NCI-H345 (cell line): ENCODE measurements at places on chromosomes 5 and 9.

GRCh38 chr5:62199792-62200716, 106.0 kb upstream of the KIF2A start:
- no peak for DNase-seq

DNA sequence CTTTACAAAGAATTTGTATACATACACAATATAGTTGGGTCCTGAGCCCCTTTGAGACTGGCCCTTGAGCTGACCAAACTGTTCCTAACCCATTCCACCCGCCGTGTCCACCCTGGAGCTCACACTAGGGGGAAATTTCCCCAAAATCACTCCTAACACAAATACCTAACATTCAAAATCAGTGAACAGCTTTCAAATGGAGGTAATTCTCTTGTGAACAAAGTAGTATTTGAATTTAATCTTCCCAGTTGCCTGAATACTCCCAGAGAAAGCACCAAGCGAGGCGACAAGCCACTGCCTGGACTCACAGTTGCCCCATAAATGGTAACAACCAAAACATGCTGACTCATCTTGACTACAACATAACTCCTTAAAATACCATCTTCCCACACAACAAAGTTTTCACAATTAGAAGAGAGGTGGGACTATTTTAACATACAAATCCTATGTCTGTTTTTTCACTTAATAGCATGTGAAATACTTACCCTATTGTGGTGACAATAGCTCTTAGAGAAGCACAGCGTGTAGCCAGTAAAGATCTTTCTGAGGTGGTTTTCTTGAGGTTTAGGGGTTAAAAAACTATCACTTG, 31.7 kb upstream of the SCAMP1 start:
- no peak for DNase-seq

DNA sequence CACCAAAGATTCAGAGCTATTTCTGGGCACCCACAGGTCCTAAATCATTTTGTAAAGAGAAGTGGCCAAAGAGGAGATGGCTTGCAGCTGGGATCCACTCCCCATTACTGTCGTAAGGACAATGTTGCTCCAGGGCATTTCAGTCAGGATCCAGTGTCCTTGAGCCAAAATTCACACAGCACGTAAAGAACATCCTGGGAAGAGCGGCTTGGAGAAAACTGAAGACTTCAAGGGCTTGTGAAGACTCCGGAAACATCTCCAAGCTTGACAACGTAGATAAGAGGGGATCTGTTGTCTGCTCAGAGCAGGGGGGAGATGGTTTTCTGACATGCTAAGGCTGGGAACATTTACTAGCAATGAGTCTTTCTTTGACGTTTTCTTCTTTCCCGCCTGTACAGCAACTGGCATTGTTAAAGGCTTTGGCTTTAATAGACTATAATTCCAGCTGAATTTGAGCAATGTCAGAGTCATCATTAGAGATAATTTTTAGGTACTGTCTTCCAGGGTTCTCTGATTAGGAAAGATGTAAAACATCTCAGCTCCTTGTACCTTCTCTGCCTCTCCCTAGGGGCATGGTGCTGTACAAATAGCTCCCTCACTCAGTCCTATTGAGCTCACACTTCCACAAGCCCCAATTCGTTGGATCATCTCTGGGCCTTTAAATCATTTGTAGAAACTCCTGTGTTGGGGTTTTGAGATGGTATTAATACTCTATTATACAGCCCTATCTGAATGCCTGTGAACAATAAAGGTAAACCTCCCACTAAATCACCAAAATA, 39.7 kb downstream of the EGFLAM start:
- no peak for DNase-seq

DNA sequence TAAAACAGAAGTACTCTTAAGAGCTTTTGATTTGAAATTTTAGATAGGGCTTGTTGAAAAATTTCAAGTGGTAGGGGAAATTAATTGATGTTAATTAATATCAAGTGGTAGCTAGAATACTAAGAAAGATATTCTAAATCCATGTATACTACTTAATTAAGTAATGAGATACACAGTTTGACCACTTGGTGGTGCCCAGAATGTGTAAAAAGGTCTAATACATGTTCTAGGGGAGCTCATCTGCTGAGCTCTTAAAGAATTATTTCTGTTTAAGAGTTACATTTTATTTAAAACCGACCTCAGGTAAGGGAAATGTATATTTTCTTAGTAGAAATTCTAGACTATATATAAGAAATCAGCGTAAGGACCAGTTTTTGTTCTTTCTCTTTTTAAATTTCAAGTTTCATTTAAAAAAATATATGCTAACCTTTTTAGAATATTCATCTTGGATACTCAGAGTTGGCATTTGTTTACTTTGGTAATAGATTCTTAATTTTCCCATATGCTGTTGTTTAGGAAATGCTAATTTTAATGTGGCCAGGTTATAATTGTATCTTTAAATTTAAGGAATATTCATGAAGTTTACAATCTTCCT, 61.5 kb downstream of the LNPEP start:
- peak; percentile 3 for DNase-seq

GRCh38 chr9:129933185-129934040, 98.2 kb downstream of the USP20 start:
- no peak for DNase-seq

DNA sequence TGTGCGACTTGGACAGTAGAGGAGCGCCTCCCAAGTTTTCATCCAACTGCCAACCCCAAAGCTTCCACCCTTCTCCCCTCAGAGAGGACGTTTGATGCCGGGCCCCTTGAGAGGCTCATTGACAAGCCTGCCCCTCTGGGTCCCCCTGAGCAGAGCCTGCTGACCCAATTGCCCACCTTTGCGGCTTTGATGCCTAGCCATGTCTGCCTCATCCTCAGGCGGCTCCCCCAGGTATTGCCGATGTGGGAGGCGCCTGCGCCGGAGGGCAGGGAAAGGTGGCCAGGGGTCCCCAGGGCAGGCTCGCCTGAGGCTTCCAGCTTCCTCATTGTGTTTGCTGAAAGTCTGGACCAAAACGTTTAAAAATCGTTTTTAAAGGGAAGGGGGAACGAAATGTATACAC, 1.4 kb downstream of the ODF2 start:
- no peak for DNase-seq

DNA sequence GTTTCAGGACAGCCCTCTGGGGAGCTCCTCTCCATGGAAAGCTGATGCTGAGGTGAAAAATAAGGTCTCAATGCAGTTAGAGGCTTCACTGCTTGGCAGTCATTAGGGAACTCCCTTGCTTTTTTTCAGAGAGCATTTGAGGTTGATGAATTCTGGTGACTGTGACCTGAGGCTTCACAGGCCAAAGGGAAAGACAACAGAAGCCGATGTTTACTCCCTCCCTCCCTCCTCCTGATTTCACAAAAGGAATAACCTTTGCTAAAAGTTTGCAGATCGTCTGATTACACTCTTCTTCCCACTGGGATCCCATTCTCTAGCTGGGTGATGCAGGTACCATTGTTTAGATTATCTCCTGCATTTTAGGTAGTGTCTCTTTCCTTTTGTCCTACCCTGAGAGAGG, 329.4 kb downstream of the KIF4B start:
- DNase-seq, result peak; percentile 5

GRCh38 chr5:41736641-41737040, 133.6 kb downstream of the OXCT1 start:
- DNase-seq, result no peak

DNA sequence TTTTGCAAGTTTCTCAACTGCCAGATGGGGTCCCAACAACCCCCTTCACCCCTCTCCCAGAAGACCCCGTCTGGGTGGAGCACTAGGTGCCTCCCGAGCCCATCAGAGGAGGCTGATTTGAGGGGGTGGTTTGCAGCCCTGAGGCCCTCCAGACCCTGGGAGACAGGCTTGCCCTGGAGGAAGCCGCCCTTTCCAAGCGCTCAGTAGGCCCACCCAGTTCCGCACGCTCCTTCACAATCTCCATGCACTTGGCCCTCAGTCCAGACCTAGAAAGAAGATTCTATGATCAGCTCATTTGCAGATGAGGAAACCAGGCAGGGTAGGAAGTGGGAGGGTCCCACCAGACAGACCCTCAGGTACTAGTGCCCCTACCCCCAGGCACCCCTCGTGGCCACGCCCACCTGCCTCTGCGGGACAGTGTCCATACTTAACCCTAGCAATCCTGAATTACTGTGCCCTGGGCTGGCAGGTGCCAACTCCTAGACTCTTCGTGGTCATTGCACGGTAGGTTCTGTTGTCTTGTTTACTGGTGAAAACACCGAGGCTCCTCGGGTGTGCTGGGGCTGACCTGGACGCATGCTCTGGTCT, 22.3 kb downstream of the OR2V1 start:
- DNase-seq, result no peak
